Foreskin keratinocyte (primary cell): ENCODE measurements at places on chromosomes 16 and 17. TPM values are rescaled to one million over a fixed set of nuclear protein-coding genes. Genes with fewer than 3 reads are reported as not detected.

GRCh38 chr16:47375423-47375822 is 85.4 kb downstream of the ITFG1 start:
- no peak for DNase-seq

- no peak for DNase-seq
Measured at GRCh38 chr17:44408786-44409185, 19.3 kb upstream of the ITGA2B start.

DNA sequence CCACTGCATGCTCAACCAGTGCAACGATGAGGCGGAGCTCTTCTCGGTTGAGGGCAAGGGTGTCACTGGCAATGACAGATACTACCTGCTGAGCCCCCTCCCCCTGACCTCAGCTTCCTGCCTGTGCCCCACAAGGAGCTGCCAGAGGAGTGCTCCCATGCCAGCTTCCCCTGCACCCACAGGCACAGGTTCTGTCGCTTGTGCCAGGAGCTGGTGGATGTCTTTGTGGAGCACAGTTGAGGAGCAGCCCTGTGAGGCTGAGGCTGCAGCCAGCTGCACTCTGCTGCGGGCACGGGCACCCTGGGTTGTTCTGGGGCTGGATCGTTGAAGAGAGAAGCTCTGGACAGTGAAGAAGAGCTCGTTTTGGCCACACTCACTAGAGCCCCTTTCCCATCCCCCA is 165.3 kb upstream of the ZNF267 start:
- no peak for DNase-seq

DNA sequence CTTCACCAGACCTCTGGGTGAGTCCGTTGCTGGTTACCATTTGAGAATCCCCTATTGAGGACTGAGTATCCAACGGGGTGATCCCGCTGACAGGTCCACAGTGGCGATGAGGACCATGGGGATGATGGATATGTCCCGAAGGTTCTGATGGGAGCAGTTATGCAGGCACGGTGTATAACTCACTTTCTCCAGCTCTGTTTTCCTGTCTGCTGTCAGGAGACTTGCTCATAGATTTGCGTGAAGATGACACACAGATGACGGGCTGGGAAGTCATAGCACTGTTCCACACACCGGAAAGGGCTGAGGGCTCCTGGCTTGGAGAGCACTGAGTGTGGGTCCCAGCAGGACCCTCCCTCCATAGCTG is 22.2 kb upstream of the ADCY7 start:
- peak; percentile 76 for DNase-seq

DNA sequence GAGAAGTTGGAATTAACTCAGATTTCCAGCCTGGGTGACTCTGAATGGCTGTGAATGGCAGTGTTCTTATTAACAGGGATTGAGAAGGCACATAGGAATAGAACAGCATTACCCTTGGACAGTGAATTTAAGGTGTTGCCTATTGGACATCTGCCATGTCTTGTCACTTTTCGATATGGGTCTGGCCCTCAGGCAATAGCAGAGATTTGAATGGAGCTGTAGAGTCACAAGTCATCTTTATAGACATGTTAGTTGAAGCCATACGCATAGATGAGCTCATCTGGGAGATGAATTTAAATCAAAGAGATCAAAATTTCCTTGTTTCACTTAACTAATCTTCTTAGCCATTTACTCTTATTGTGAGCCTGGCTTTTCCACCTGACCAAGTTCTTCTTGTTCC is 14.9 kb upstream of the DHRS11 start:
- no peak for DNase-seq

DNA sequence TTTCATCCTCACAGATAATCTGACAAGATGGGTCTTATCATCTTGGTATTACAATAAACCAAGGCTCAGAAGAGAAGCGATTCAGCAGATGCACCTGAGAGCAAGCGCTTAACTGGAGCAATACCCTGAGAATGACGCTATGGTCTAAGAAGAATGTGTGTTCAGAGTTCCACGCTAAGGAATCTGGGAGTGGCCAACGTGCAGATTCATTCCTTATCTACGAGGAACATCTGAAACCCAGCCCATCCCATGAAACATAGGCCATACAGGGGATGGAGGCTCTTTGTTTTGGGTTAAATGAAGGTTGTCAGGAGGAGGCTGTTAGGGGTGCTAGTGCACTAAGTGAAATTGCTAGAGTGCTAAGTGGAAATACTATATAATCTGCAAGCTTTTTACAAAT is 28.5 kb upstream of the KDM8 start:
- peak; percentile 78 for DNase-seq

GRCh38 chr16:67169642-67170167 is 633 bp upstream of the NOL3 start:
- no peak for DNase-seq

DNA sequence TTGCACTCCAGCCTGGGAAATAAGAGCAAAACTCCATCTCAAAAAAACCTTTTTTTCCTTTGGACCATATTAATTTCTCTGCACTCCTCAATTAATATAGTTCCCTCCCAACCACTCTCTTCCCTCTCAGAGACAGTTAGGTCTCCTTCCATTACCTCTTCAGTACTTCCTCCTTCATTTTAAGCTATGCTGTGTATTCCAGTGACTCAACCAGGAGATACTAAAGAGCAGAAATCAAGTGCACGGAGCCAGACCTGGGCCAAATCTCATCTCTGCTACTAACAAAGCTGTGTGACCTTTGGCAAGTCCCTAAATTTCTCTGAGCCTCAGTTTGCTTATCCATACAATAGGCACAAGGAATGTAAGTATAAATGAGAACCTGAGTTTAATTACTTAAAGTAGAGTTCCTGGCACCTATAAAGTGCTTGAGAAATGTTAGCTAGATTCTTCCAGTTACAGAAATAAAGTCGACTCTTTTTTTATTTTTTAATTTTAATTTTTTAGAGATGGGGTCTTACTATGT is 8.5 kb downstream of the PECAM1 start:
- DNase-seq: no peak

GRCh38 chr17:41535764-41536481 is 7.8 kb upstream of the KRT19 start:
- no peak for DNase-seq

GRCh38 chr17:82128287-82128686 is 30.3 kb upstream of the FASN start:
- DNase-seq: no peak

DNA sequence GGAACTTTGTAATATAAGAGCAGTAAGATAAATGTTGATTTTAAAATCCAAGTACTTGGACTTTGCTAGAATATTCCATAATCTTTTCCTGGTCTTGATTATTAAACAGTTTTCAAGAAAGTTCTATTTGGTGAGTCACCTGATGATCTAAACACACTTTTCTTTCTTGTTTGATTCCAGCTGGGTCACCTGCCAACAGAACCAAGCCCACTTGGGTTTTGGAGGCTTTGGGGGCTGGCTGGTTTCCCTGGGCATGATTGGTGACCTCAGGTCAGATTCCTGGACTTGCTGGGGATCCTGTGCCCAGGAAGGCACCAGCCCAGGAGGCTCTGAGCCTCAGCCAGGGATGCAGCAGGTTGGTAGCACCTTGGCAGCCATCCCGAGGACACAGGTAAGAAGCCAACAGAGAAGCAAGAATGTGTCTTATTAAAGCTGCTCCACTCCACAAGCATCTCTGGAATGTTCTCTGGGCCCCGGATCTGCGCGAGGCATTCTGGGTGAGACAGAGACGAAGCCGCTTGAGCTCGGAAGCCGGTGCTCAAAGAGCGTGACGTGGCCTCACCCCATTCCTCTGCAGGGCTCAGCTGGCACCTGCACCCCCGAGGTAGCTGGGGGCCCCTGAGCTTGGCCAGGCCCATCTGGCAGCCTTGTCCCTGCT is 3.1 kb upstream of the TEX19 start:
- DNase-seq: peak; percentile 71

DNA sequence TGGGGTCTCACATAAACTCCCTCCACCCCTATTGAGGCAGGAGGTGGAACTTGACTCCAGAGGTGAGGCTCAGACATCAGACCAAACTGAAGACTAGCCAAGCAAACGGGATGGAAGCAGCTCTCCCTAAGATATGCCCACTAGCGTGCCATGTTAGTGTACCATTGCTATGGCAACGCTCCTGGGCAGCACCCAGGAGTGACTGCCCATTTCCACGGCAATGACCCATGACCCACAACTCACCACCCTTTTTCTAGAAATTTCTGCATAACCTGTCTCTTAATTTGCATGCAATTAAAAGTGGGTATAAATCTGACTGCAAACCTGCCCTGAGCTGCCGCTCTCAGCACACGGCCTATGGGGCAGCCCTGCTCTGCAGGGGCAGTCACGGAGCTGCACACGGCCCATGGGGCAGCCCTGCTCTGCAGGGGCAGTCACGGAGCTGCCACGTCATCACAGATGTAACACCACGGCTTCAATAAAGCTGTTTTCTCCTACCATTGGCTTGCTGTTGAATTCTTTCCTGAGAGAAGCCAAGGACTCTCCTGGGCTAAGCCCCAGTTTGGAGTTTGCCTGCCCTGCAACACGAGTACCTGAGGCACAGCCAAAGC is 164.3 kb downstream of the RBFOX3 start:
- DNase-seq: no peak

- DNase-seq: no peak
Measured at GRCh38 chr17:37138571-37139120, 189.9 kb downstream of the AATF start.

DNA sequence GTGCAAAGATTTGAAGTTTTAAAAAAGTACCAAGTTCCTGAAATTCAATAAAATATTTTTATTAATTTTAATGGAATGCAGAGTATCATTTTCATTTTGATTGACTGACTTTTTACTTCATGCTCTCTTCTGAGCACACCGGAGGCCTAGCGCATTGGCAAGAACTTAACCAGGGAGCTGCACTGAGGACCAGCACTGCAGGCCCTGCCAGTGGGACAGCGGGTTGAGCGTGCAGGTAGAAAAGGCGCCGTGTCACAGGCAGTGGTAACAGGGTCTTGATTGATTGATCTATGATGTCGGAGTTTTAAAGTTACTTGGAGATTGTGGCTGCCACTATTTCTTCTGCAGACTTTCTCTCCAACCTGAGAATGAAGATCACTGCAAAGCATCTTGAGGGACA is 43.7 kb downstream of the WDR45B start:
- DNase-seq: no peak

GRCh38 chr17:34370997-34371395 is 8.0 kb upstream of the CCL1 start:
- DNase-seq: peak; percentile 63

- DNase-seq: no peak
Measured at GRCh38 chr17:62676231-62676943, 48.9 kb downstream of the MRC2 start.

- no peak for DNase-seq
Measured at GRCh38 chr17:34465789-34466188, 102.8 kb upstream of the CCL1 start.

The SPATA22 gene
- polyA plus RNA-seq: not detected in 2 replicates

The NPIPA5 gene
- 12.4 and 13.3 TPM in 2 replicates for polyA plus RNA-seq

The XYLT1 gene
- polyA plus RNA-seq: 2.4 and 3.2 TPM in 2 replicates

The CEP295NL gene
- not detected in 2 replicates for polyA plus RNA-seq

The IRF8 gene
- not detected in 2 replicates for polyA plus RNA-seq

The KRTAP2-2 gene
- polyA plus RNA-seq: not detected in 2 replicates

The AMFR gene
- 32.1 and 35.2 TPM in 2 replicates for polyA plus RNA-seq
